ENCODE measurements at places on chromosomes 16 and 17.

DNA sequence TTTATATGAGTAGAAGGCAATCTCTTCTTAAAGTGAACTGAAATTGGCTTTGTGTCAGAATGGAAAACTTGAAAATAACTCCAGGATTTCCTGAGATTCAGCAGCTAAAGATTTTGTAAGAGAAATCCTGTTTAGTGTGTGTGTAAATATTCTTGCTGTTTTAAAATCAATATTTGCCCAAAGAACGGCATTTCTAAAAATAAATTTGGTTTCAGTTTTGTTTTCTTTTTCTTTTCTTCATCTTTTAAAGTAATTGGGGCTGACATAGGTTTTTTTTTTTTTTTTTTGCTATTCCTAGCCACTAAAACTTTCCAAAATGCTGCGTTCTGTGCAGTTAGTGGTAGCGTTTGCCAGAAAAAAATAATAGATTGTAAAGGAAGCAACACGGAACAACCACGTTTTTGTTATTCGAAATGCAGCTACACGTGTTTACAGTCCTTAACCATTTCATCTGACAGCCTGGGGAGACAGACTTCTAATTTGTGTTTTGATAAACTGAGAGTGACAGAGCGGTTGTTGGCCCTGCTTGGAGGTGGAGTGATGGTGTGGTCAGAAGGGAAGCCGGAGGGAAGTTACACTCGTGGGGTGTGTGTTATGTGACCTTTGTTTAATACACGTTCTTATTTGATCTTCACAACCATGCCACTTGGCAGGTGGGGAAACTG lies 21.6 kb upstream of the SMPD3 start:
- DNase-seq, result no peak

GRCh38 chr17:66677201-66677981 lies 157.5 kb upstream of the CACNG5 start:
- no peak for DNase-seq

GRCh38 chr16:20681821-20682760 lies 15.4 kb downstream of the ACSM1 start:
- no peak for DNase-seq

DNA sequence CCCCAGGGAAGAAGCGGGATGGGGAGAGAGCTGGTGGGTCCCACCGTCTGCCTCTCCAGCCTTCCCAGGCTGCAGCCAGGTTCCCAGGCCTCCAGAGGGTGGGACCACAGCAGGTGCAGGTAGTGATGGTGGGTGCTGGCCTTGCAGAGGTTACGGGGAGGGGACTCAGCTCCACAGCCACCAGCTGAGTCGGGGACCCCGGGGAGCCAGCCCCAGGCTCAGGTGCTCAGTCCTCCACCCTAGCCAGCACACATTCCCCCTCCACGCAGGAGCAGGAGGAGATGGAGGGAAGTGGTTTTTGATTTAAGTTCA lies 5.0 kb downstream of the TP53I13 start:
- no peak for DNase-seq

GRCh38 chr16:4618645-4619418 lies 4.1 kb upstream of the UBALD1 start:
- DNase-seq, result no peak

- DNase-seq, result no peak
Observed at GRCh38 chr17:70123193-70123592, 46.1 kb upstream of the KCNJ2 start.

GRCh38 chr16:78415013-78415412 lies 315.6 kb downstream of the WWOX start:
- DNase-seq, result no peak

Data from activated T-helper 1 cell treated with Interleukin-2 at 50 U/mL for 16 hours (primary cell).